ENCODE measurements at places on chromosomes 12 and 14.

- DNase-seq, result no peak
Observed at GRCh38 chr14:36652542-36653201, 9.0 kb upstream of the PAX9 start.

GRCh38 chr12:132216354-132216987 is 72.2 kb downstream of the NOC4L start:
- no peak for DNase-seq

DNA sequence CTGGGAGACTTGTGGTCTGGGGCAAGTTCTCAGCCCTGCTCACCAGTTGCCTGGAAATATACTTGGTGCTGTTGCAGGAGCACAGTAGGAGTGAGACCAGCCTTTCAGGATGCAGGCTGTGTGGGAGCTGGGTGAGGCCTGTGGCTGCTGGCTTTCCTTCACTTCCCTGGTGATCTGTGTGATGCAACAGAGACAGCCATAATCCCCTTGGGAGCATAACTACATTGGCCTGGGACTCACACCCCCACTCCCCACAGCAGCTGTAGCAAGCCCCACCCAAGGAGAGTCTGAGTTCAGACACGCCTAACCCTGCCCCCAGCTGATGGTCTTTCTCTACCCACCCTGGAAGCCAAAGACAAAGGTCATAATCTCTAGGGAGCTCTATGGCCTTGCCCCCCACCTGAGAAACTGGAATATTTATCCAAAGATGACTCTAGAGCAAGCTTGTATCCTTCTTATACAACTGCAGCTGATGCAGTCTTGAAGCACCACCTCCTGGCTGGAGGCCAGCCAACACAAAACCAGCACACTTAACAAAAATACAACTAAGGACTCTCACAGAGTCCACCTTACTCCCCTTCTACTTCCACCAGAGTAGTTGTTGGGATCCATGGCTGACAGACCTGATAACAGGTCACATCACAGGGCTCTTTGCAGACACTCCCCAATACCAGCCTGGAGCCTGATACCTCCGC is 190.4 kb upstream of the CPNE8 start:
- no peak for DNase-seq

- DNase-seq, result no peak
Observed at GRCh38 chr12:64993461-64993860, 127.6 kb downstream of the WIF1 start.

DNA sequence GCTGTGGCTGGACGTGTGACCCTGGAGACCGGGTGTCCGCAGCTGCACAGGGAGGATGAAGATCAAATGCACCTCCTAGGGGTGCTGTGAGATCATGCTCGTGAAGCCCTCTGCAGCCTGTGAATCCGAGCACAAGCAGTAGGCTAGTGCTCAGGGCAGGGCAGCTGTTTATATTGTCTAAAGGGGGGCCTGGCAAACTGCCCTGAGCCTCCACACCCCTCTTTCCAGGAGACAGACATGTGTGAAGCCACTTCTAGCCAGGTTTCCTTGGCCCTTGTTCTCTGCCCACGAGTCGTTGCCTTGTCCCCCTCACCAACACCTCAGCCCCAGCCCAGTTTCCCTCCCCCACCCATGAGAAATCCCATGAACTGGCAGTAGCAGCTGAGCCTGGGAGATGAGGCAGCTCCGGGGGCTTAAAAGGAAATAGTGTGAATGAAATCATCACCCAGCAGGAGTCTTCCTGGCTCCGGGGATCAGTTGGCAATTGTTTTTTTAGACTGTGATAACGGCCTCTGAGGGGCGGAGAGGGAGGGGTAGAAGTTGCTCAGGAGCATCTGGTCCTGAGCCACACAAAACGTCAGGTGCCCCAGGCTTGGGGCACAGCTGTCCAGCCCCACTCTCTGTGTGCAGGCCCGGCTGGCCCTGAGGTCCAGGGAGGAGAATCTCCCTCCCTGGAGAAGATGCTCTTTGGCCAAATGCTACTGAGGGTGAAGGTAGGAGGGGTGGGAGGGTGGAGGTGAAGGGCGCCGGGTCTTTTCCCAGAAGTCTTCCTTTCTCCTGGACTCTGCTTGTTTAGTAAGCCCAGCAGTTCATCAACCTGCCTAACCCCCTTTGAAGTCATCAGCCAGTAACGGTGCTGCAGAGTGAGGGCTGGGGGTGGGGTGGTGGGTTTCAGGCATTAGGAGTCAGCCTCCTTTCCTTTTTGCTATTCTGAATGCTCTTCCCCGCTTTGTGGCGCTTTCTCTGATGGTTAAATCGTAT is 4.0 kb downstream of the FGF6 start:
- no peak for DNase-seq

- DNase-seq, result no peak
Observed at GRCh38 chr12:51372021-51372420, 19.2 kb downstream of the GALNT6 start.

- DNase-seq, result no peak
Observed at GRCh38 chr14:35687335-35687939, 121.7 kb downstream of the RALGAPA1 start.

- no peak for DNase-seq
Observed at GRCh38 chr14:57420033-57420432, 29.6 kb downstream of the NAA30 start.

GRCh38 chr12:8844665-8845064 is 22.2 kb downstream of the A2ML1 start:
- no peak for DNase-seq

DNA sequence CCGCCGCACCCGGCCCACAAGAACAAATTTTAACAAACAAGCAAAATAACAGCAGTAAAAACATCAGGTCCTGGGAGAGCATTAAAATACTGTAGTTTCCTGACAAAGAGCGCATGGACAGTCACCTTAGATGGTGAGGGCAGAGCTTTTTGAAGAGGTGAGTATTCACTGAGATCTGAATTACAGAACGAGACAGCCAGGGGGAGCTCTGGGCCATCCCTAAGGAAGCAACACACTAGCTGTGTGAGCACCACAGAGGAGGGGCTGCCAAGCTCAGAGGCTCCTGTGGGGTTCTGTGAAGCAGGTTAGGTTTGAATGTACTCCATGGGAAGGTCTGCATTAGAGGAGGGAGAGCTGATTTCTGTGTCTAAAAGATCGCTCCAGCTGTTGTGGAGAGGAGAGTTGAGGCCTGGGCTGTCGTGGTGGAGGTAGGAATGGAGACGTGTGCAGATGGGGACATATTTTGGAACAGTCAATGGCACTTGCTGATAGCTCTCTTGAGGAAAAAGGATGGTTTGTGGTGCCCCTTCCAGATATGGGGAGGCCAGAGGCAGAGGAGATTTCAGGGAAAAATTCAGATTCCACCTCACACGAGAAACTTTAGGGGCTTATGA is 72.9 kb downstream of the TRAFD1 start:
- DNase-seq, result no peak

GRCh38 chr14:61973981-61974380 is 211.8 kb downstream of the SNAPC1 start:
- DNase-seq, result no peak

- DNase-seq, result no peak
Observed at GRCh38 chr12:62911286-62911685, 23.7 kb downstream of the PPM1H start.

- DNase-seq, result no peak
Observed at GRCh38 chr14:22699801-22700564, 55.8 kb upstream of the OR6J1 start.

- no peak for DNase-seq
Observed at GRCh38 chr14:57508756-57509155, 15.1 kb upstream of the CCDC198 start.

GRCh38 chr14:80206351-80207080 is 4.8 kb downstream of the DIO2 start:
- DNase-seq, result no peak

- no peak for DNase-seq
Observed at GRCh38 chr14:24607635-24608514, 1.6 kb downstream of the GZMH start.

GRCh38 chr14:57735276-57735675 is 130.6 kb downstream of the SLC35F4 start:
- no peak for DNase-seq

DNA sequence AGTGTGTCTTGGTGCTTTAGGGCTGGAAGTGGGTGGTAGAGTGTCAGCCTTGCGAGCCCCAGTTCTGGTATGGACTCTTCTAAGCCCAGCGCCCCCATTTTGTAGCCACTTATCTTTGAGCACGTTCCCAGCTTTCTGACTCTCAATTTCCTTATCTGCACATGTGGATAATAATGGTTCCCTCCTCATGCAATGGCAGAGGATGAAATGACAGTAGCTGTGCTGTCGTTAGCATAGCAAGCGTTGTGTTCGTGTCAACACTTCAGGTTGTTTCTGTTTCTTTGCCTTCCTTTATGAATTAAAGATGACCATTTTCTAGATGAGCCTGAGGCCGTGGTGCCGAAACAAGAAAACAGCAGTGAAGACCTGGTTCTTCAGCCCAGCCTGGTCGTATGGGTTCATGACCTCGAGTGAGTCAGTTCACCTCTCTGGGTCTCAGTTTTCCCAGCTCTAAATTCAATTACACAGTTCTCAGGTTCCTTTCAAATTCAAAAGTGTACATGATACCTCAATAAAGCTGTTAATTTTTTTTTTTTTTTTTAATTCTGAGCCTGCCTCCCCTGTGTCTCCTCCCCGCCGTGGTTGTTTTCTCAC is 233.0 kb downstream of the SLC41A2 start:
- no peak for DNase-seq

Measured in activated naive CD4-positive, alpha-beta T cell (primary cell).